ENCODE measurements at places on chromosomes 2 and 18.

DNA sequence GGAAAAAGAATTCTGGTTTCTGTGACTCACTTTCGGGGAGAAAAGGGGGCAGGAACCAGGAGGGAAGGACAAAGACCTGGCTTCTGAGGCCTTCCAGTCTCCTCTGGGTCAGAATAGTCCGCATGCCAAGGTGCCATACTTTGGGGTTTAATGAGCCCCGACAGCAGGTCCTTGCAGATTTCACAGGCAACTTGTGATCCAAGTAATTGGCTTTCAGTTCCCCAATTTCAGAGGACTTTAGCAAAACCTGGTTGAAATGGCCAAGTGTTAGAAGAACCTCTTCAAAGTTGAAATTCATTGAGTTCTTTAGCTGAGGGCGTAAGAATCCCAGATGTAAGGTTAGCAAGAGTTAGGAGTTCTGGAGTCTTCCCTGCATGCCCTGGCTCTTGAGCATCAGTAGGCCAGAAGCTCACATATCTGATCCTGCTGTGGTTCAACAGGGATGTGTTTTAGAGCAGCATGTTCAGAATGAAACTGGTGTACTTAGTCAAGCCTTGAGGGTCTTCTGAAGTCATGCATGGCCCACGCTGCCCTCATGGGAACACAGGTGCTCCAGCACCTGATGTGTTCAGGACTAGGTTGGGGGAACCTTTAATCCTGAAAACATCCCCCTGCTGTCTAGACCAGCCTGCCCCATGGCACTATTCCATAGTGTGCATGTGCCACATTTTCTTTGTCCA, 143.0 kb downstream of the NUP35 start:
- no peak for DNase-seq

GRCh38 chr2:26185954-26186770, 13.3 kb downstream of the GAREM2 start:
- no peak for DNase-seq

GRCh38 chr2:157901325-157901724, 25.2 kb upstream of the ACVR1 start:
- no peak for DNase-seq

DNA sequence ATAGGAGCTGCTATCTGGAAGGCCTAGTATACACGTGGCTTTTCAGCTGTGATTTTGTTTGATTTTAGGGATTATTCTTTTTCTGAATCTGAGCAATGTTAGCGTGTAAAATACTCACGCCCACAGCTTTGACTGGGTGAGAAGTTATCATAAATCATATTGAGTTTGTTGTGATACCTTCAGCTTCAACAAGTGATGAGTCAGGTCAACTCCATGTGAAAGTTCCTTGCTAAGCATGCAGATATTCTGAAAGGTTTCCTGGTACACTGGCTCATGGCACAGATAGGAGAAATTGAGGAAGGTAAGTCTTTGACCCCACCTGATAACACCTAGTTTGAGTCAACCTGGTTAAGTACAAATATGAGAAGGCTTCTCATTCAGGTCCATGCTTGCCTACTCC, at the start of gene GKN1:
Gene GKN1, plus strand, starts transcription at position 386 of the 400 bp plus-strand sequence. CDS start 42 bp downstream, outside the sequence.
- no peak for DNase-seq

- DNase-seq: no peak
Observed at GRCh38 chr2:174929786-174930185, 75.4 kb downstream of the CHN1 start.

DNA sequence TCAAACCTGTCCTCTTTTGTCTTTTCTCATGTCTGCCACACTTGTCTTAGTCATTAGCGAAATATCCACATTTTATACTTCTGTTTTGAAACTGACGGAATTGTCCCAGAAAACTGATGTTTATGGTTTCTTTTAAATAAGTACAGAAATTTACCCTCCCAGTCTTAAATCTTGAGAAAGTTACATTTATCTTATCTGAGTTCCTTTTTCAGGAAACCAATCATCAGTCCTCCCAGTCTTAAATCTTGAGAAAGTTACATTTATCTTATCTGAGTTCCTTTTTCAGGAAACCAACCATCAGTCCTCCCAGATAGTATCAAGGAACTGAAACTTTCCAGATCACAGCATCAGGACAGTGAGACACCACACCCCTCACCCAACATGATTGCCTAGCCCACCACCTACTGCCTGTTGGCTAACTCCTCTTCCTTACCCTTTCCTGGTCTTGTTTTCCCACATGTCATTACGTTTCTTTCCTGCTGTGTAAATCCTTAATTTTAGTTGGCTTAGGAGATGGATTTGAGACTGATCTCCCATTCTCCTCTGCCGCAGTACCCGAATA, 247.7 kb downstream of the PTPRM start:
- no peak for DNase-seq
